ENCODE measurements at places on chromosomes 5 and 9.
A peak's percentile ranks its signal among the peaks of the same experiment; 100 is the strongest.

- DNase-seq = no peak
These were observed 14.7 kb upstream of the MED27 start for GRCh38 chr9:132094314-132094791.

- no peak for DNase-seq
These were observed 60.9 kb upstream of the TMED7 start for GRCh38 chr5:115686738-115687074.

- no peak for DNase-seq
These were observed 360 bp upstream of the ZCCHC10 start for GRCh38 chr5:133026664-133027153.

DNA sequence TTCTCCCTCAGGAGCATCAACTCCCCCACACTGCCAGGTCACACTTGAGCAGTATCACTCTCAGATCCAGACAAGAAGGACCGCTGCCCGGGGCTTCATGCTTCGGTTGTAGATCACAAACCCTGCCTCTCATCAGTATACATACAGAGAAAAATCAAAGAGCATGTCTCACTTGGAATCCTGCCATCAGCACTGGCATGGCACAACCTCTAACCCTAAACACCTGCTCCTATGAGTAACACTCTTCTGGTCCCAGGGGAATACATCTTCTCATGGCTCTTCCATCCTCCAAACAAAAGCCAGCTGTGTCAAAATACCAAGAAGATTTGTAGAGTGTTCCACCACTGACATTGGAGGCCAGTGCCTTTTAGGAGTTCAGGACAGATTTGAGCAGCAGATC, 84.8 kb upstream of the MIER3 start:
- no peak for DNase-seq

- DNase-seq = no peak
These were observed 709 bp upstream of the SYNPO start for GRCh38 chr5:150639751-150640150.

GRCh38 chr5:54254482-54255198, 55.7 kb downstream of the ARL15 start:
- DNase-seq = peak; percentile 23

- DNase-seq = no peak
These were observed 60.0 kb downstream of the RALGPS1 start for GRCh38 chr9:126974594-126974993.

DNA sequence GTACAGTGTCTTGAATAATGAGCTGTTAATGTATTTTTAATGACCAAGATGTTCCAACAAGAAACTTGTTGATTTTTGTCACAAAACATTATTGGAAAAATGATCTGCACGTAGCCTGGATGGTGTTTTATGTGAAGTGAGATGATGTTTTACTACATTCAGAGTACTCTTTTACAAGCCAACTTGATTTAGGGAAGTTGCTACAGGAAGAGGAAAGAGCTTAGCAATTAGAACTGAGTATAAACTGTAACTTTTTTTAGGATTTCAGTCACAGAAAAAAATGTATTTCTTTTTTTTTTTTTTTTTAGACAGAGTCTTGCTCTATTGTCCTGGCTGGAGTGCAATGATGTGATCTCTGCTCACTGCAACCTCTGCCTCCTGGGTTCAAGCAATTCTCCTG, 113.6 kb upstream of the ADRA1B start:
- no peak for DNase-seq

DNA sequence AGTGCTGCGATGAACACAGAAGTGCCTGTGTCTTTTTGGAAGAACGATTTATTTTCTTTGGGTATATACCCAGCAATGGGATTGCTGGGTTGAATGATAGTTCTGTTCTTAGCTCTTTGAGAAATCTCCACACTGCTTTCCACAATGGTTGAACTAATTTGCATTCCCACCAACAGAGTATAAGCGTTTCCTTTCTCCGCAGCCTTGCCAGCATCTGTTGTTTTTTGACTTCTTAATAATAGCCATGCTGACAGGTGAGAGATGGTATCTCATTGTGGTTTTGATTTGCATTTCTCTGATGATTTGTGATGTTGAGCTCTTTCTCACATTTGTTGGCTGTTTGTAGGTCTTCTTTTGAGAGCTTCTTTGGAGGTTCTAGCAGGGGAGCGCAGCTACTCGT, 134.6 kb downstream of the TENT4A start:
- DNase-seq = no peak

- DNase-seq = no peak
These were observed 89.6 kb downstream of the TRIM36 start for GRCh38 chr5:115079924-115080623.

- DNase-seq = no peak
These were observed 2.6 kb upstream of the SMC5 start for GRCh38 chr9:70256123-70256551.

DNA sequence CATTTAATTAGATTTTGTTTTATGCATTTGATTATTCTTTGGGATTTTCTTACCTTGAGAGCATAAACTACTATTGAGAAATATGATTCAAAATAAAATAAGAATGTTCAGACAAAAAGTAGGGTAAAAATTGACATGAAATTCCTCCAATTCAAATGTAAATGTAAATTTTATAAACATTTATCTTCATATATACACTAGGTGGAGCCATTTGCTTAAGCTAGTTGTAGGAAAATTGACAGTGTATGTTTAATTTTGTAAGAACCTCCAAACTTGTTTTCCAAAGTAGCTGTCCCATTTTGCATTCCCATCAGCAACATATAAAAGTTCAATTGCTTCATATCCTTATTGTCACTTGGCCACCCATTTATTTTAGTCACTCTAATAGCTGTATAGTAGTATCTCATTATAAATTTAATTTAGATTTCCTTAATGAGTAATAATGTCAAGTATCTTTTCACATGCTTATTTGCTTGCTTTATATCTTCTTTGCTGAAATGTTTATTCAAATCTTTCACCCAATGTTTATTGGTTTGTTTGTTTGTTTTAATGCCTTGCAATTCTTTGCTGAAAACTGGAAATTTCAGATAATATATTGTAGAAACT, 37.6 kb upstream of the SLCO6A1 start:
- no peak for DNase-seq

- DNase-seq = no peak
These were observed 248.9 kb downstream of the CWC27 start for GRCh38 chr5:65017636-65018035.

GRCh38 chr9:116332090-116332489, 178.5 kb downstream of the PAPPA start:
- no peak for DNase-seq

- DNase-seq = no peak
These were observed 186.6 kb upstream of the ZNF608 start for GRCh38 chr5:124932791-124933600.

DNA sequence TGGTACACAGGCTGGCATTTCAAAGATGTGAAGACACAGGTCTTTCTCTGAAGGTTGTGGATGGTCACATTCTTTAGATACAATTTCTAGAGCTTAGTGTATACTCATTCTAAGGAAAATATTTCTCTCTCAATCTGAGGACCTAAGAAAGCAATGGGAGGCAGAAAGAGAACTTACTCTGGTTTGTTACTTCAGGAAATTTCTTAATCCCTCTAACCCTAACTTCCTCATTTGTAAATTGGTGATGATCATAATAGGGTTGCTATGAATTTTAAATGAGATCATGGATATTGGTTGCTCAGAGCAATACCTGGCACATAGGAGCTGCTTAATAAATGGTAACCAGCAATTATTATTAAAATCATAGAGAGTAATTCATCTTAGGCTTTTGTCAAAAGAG, 22.1 kb downstream of the FAM170A start:
- no peak for DNase-seq

- DNase-seq = no peak
These were observed 470.7 kb upstream of the DMAC1 start for GRCh38 chr9:8270235-8270634.

GRCh38 chr5:81948349-81948748, 23.5 kb upstream of the ATG10 start:
- DNase-seq = no peak

DNA sequence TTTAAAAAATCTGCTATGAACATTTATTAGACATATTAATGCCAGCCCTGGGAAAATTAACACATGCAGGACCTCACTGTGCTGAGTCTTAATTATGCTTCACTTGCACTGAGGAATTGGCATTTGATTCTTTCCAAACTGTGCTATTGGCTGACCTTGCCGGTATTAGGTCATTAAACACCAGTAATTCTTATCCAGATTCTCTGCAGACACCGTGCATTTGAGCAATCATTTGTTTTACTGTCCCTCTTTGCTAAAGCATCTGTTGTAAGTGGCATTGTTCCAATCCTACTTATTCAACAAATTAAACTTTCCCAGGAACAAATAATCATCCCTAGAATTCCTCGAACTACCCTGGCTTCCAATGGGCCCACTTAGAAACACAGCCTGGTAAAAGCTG, 145.0 kb downstream of the SLC12A2 start:
- no peak for DNase-seq

GRCh38 chr5:179344431-179345182, 654 bp downstream of the ADAMTS2 start:
- no peak for DNase-seq

- no peak for DNase-seq
These were observed at the start of gene PCDHA2 for GRCh38 chr5:140794595-140795258. PCDHA2 (plus strand) TSS chr5:140794852.

- no peak for DNase-seq
These were observed 66.3 kb downstream of the RAPGEF1 start for GRCh38 chr9:131673531-131673930.

DNA sequence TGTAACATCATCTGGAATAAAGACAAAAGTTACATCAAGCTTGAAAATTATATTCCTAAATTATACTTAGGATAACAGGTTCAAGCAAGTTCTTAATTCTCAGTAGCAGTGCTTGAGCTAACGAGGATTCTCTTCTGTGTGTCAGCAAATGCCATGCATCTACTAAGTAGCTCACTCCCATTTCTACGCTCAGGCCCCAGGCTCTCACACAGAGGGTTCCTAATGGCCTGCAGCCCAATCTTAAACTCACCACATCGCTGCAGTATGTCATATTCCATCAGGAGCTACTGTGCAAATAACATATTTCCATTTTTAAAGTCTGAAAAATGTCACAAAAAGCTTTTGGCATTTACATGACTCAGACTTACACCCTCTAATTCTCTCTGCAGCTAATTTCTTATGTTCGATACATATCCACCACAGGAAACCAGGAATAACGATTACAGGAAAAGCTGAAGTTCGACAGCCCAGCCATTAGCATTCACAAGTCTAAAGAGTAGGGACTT, 474.8 kb downstream of the EFNA5 start:
- DNase-seq = no peak

DNA sequence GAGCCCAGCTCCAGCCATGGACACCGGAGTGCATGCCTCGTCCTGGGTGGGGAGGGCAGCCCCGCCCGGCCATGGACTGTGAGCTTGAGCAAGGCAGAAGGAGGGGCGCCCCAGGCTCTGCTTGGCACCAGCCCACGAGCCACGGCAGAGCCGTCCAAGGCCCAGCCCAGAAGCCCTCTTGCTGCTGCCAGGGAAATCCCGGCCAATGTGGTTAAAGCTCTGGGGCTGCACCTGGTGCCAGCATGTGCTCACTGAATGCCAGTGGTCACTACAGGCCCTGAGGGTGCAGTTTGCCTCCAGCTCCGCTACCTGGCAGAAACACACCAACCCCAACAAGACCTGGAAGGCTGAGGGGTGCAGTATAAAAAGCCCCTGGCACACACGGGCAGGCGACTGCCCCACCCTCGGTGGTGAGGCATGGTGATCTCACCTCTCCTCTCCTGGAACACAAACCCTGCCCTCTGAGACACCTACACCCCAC, 11.8 kb downstream of the BRD3 start:
- DNase-seq = no peak

GRCh38 chr5:55749387-55749786, 11.5 kb downstream of the DDX4 start:
- DNase-seq = no peak

DNA sequence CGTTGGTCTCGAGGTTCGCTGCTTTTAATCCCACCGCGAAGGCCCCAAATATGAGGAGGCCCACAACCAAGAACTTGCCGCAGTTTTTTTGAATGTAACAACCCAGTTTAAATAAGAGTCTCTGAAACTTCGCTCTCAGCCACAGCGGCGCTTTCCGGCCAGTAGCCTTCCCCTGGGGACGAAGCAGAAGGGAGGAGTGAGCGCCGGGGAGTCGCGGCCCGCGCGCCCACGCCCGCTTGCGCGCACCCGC, 10.4 kb downstream of the PTCH1 start:
- peak; percentile 39 for DNase-seq

DNA sequence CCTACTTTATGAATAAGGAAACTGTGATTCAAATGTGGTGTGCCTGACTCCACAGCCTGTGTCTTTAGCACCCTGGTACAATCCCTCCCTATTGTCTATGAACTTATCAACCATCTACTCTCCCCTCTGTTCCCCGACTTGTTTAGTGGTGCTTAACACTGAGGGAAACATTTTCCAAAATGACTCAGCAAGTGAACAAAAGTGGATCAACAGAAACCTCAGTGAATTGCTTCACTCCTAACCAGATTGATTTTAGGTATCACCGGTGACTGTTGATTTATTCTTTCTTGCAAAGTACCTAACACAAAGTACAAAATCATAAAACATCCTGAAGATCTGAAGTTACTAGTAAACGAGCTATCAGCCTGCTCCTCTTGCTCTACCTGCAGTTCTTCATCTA, 42.1 kb upstream of the RAPGEF6 start:
- DNase-seq = no peak

- no peak for DNase-seq
These were observed 27.3 kb downstream of the NR6A1 start for GRCh38 chr9:124743686-124744348.

GRCh38 chr9:122695696-122696095, 20.8 kb downstream of the OR1L3 start:
- DNase-seq = no peak
